MV-4-11 (cell line): ENCODE measurements at places on chromosomes 7 and 10.

GRCh38 chr7:116211006-116211912 is 920 bp downstream of the TES start:
- DNase-seq, result peak; percentile 89

GRCh38 chr10:50224330-50224952 is 26.9 kb downstream of the ASAH2 start:
- DNase-seq, result peak; percentile 52

- DNase-seq, result no peak
Measured at GRCh38 chr10:56178210-56178609, 182.8 kb downstream of the ZWINT start.

GRCh38 chr7:8296362-8296659 is 34.3 kb upstream of the ICA1 start:
- DNase-seq, result no peak

- no peak for DNase-seq
Measured at GRCh38 chr7:39691821-39692220, 68.4 kb downstream of the RALA start.

DNA sequence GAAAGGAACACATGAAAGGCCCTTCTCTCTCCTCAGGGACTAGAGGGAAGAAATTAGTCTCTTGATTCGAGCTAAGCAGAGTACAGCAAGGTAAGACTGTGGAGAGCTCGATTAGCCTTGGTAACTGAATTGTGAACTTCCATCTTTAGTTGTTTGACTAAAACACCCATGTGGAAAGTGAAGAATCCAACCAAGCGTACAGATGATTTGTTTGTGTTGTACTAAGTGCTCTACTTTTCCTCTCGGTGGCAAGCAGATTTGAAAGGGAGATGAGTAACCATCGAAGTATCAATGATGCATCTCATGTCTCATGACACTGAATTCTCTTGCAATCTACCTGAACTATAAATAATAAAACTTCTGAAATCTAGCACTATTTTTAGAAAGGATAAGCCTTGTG is 80.7 kb downstream of the FZD1 start:
- no peak for DNase-seq

DNA sequence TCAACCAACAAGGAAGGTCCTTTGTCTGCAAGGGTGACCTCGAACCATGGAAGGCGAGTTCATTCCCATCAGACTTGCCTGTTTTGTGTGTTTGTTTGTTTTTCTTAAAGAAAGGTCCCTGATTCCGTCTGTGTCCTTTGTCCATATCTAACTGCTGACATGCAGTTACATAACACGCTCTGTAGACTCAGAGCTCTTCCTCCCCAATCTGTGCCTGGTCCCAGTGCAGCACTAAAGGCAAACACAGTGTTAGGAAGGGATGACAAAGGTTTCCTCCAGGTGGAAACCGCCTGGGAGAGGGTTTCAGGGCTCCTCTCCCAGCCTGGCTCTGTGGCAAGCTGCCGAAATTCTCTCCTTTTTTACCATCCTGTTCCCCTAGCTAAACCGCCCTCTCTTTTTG is 13.4 kb downstream of the JCAD start:
- no peak for DNase-seq

GRCh38 chr10:36802490-36803153 is 322.8 kb upstream of the ANKRD30A start:
- DNase-seq, result no peak

DNA sequence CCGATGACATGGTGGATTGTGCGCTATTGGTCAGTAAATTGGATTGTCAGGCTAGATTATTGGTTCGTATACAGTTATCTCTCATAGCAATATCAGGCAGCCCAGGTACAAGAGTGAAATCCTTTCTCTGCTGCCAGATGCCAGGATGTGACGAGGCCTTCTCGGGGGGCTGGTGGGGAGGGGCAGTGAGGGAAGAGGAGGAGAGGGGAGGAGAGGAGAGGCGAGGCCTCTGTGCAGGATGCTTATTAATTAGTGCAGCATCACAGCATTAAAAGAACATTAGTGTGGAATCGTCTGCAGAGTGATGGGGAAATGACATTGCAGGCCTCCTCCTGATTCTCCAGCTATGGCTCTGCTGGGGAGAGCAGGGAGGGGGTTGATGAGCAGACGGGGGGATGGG is 30.5 kb upstream of the SLF2 start:
- no peak for DNase-seq

GRCh38 chr7:55021053-55021452 is 2.2 kb downstream of the EGFR start:
- DNase-seq, result no peak

- DNase-seq, result no peak
Measured at GRCh38 chr7:72416846-72417245, 4.7 kb upstream of the CALN1 start.

- DNase-seq, result no peak
Measured at GRCh38 chr7:125088555-125088954, 158.9 kb upstream of the POT1 start.

DNA sequence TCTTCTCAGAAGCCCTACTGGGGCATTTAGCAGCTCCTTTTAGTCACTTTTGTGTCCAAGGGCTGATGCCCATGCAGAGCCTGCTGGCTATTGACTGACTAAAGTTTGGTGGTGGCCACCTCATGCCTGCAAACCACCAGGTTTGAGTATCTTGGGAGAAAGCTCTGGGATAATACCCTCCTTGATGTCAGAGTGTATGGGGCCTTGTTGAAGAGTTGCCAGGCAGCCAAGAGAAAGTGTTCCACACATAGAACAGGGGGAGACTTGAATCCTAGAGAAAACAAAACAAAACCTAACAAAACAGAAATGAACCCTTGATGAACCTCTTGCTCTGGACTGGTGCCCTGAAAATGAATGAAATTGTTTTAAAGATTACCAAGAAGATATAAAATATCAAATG is 1024.6 kb downstream of the SORCS1 start:
- DNase-seq, result no peak

DNA sequence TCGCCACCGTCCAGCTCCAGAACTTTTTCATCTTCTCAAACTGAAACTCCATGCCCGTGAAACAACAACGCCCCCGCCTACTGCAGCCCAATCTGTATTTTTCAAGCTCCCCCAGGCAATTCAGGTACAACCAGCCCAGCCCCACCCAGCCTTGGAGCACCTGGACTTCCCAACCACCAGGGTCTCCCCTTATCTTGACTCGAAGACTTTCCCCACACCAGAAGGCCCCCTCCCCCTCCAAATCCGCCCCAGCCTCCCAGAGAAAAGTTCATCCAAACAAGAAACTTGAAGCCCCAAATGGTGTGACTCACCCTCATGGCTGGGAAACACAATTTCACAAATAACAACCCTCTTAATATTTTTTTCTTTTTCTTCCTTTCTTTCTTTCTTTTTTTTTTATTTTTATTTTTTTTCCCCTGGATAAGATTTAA is 10.6 kb downstream of the ZCCHC24 start:
- no peak for DNase-seq

GRCh38 chr10:43027331-43027955 is 49.4 kb upstream of the RET start:
- DNase-seq, result no peak

DNA sequence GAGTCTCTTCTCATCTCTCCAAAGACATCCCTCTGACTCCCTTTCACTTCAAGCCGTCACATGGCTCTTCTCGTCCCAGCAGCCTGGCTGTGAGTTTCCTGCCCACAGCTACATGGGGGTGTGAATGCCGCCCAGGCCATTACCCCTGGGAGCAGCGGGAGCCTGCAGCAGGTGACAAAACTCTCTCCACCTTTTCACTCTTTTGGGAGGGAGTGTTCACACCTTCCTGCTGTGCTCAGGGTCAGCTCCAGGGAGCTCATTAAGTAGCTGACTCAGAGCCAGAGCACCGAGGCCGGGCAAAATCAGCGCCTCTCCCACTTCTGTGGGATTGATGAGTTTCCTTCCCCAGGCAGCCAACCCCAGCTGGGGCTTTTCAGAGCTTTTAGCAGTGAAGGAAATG is 271.3 kb downstream of the TYW1 start:
- DNase-seq, result no peak

- DNase-seq, result no peak
Measured at GRCh38 chr10:29169021-29169420, 119.8 kb upstream of the LYZL1 start.

DNA sequence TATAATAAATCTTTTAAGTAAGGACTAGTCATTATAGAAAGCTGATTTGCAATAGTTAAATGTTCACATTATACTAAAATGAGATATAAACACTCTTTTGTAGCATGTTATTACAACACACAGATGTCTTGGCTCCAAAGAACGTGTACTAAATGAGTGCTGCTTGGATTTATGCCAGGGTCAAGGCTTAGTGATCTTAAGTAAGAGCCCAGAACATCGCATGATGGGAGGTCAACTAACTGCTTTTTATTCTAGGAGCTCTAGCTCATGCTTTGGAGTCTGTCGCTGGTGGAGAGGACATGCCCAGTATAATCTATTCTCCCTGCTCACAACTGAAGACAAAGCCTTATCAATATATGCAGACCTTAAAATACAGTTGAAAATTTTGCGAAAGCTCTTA is 315.1 kb downstream of the BBS9 start:
- no peak for DNase-seq

DNA sequence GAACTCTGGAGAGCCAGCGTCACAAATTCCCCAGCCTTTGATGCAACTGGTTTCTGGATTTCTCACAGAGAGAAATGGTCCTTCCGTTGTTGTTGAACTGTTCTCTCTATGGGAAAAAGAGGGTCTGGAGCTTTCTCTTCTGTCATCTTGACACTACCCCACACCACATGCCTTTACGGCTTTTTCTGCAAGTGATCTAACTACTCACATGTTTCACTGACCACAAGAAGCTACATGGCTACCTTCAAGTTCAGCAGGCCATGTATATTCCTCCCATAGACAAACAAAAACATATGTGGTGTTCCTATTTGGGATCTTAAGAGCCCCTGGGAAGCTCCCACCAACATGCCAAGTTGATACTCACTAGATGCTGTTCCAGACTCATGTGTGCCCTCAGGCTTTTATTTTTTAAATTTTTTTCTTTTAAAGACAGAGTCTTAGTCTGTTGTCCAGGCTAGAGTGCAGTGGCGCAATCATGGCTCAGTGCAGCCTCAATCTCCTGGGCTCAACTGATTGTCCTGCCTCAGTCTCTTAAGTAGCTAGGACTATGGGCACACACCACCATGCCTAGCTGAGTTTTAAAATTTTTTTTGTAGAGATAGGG is 72.0 kb downstream of the RNF216 start:
- DNase-seq, result no peak

DNA sequence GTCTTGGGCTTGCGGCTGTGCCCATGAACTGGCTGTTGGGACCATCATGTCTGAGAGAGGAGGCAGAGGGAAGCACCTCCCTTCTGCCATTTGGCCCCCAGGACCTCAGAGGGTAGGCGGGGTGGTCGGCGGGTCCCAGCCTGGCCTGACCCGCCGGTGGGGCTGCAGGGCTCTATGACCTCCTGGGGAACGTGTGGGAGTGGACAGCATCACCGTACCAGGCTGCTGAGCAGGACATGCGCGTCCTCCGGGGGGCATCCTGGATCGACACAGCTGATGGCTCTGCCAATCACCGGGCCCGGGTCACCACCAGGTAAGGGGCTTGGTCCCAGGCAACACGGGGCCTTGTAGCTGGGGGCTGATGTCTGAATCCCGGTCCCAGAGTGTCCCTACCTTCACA is 14.1 kb downstream of the SUMF2 start:
- DNase-seq, result no peak

DNA sequence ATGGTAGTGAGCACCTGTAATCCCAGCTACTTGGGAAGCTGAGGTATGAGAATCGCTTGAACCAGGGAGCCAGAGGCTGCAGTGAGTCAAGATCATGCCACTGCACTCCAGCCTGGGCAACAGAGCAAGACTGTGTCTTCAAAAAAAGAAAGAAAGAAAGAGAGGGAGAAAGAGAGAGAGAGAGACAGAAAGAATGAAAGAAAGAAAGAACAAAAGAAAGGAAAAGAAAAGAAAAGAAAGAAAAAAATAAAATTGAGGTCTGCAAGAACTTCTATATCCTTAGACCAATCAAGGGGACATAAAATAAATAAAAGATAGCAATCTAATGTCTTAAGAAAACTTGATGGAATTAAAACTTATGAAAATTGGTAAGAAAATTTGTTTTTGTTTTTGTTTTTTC is 34.9 kb upstream of the PARD3 start:
- DNase-seq, result no peak

DNA sequence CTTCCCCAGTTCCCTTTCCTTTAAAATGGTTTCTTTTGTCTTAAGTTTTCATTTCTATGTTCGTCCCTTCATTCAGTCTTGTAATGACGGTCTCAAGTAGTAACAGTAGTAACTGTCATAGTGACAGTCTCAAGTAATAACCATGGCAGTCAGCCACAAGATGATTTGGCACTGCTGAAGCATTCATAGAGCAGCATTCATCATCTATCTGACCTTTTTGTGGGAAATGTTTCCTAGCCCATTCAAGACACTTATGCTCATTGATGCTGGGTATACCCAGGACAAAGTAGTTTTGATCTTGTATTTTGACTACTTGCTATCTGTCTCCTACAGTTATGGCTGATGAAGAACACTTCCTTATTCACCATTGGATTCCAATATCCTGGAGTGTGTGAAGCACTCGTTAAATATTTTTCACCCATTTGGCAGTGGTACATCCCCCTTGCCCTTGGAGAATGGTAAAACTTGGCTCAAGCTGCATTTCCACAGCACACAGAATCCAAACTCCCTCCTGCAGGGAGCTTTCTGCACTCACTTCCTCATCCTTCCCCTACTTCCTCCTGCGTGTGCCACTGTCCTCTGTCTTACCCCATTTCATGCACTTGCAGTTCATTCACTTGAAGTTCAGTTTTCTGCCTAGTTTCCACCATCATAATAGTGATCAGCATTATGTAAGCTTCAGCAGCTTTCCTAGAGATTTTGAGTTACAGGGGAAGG is 19.0 kb downstream of the GIMAP4 start:
- peak; percentile 88 for DNase-seq

DNA sequence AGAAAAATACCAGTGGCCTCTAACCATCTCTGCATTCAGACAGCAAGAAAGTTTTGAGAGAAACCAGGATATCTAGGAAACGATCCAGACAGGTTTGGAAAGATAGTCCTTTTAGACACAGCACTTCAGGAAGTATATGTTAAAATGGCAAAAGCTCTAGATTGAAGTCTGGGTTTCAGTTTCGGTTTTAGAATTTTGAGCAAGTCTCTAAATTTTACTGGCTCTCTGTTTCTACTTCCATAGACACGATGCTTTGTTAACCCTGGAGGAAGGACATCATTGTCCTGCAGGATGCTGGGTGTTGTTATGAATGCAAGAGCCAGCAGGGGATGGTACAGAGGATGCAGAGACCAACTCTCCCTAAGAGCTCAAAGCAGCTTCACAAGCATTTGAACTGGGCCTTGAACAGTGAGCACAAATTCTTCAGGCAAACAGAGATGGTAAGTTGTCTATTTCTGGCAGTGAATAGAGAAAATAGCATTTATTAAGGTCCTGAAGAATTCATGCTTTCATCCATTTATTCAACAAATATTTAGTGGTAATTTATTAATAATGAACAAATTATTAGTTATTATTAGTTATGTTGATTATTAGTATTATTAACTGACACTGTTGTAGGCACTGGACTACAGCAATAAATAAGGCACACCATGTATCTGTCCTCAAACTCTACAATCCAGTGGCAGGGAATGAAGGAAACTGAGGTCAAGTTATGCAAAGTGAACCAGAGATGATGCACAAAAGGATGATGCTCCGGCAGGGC is 152.7 kb upstream of the NRP1 start:
- peak; percentile 8 for DNase-seq

GRCh38 chr7:114588506-114588905 is 173.9 kb downstream of the FOXP2 start:
- DNase-seq, result no peak

GRCh38 chr7:53604201-53604600 is 568.8 kb downstream of the POM121L12 start:
- no peak for DNase-seq

- DNase-seq, result no peak
Measured at GRCh38 chr7:34245246-34245645, 339.9 kb downstream of the BMPER start.

GRCh38 chr10:131931981-131932380 is 31.2 kb downstream of the PPP2R2D start:
- no peak for DNase-seq
